H9 (cell line): ENCODE measurements at places on chromosomes 1 and 21.
A peak's percentile ranks its signal among the peaks of the same experiment; 100 is the strongest.

DNA sequence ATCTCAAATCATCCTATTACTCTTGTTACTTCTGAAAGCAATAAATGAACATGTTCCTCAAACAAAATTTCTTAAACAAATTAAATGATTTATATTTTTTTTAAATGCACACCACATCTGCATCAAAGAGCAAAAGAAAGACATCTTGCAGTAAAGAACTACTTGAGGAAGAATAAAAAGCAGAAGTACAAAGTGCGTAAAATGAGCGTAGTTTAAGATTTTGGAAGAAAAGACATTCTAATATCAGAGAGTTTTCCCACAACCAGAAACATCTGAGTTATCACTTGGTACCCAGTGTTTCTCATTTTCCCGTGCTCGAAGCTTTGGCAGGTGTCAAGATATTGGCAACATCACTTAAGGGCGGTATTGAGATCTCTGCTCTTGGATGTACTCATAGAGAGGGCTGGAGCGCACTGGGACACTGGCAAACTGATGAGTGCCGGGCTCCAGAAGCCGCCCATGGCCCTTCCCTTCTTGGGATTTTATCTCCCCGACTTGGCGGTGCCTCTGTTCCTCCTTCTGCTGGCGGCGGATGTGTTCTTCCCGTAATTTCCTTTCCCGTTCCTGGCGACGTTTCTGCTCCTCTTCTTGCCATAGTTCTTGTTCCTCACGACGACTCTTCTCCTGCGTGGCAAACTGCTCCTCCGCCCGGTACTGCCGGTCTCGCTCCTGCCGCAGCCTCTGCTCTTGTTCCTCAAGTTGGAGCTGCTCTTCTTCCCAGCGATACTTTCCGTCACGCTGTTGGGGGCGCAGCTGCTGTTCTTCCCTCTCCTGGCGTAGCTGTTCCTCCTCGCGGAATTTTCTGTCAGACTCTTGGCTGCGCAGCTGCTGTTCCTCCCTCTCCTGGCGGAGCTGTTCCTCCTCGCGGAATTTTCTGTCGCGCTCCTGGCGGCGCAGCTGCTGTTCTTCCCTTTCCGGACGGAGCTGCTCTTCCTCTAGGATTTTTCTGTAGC is 7.9 kb downstream of the TCHH start:
- DNase-seq: peak; percentile 82

GRCh38 chr1:55362558-55362957 is 147.4 kb upstream of the USP24 start:
- no peak for DNase-seq

DNA sequence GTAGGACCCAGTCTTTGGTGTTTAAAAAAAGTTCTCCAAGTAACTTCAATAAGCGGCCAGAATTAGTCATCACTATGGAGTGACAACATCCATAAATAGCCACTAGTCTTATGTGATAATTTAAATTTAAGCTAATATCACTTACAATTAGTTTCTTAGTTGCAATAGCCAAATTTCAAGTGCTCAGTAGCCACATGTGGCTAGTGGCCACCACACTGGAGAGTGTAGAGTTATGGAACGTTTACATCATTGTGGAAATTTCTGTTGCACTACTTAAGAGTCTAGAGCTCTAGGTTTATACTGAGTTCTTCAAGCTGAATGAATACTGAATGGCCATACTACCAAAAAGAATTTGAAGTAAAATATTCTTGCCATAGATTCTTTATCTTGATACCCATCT is 121.1 kb downstream of the RUNX1 start:
- DNase-seq: no peak

DNA sequence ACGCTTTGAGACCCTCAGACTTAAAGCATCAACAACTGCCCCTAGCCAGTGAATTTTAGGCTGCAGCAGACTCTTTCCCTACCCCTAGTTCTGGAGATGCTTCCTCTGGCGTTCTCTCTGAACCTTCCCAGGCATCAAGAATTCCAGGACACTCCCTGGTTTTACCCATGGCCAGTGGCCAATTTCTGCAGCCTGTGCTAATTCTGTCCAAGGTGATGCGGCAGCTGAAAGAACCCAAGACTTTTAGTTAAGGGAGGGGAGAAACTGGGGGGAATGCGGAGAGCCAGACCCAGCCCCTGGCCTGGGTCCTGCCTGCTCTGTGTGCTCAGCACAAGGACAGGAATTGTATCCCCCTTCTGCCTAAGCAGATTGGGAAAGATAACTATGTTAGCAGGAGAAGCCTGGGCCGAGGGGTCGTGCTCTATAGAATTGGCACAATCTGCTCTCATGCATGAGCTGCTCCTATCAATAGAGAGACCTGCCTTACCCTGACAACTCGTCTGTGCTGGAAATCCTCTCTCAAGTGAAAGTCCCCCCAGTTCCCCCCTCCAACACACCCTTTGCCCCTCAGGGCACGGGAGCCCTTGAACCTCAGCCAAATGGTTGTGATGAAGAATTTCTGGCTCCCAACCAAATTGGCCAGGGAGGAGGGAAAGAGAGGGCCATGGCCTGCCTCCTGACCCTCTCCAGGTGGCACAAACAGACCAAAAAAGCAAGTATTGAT is 5.4 kb upstream of the GJA8 start:
- DNase-seq: no peak

DNA sequence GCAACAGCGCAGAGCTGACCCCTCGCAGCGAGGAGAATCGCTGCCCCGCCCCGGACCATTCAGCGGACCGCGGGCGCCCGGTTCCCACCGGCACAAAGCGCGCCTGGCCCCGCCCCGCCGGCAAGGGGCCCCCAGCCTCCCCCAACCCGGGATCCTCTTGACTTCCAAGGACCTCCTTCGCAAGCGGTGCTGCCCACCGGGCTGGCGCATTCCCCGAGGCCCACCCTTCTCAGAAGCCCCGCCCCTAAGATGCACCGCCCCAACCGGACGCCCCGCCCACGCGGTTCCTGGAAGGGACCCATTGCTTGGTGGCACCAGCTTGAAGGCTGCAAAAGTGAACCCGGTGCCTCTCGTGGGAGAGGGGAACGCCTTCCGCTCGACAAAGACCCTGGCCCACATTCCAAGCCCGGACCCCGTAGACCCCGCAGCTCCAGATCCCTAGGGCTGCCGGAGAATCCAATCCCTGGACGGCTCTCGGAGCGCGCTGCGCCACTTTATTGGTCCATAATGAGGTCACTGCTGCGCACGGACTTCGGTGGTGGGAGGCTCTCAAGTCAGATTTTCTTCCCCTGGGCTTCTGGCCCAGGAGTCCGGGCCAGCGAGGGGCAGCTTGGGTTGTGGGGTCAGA is 2.0 kb downstream of the HES3 start:
- peak; percentile 94 for DNase-seq

DNA sequence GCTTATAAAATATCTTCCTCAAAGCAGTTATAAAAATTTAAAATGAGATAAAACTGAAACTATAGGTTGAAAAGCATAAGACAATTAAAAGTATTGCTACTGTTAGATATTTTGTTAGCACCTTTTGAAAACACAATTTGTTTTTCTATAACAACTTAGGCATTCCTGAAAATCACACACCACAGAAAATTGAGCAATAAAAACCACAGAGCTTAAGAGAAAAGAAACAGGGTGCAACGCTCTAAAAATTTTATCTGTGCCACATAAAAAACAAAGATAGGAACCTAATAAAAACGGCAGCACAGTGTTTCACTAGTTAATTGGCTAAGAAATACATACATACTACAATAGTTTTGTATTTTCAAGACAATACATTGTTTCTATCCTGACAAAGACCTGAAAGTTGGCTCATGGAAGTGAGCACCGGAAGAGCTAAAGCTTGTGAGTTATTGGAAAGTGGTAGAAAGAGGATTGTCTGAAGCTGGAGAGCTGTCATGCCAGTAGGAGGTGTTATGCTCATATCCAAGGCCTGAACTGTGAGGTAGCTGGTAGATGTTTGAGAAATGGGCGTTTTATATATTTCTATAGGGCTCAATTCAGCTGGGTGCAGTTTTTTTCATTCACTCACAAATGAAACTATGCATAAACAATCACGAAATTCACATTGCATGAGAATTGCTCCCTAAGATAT is 45.8 kb downstream of the RGS7 start:
- no peak for DNase-seq
